ENCODE measurements at places on chromosomes 2 and 18. TPM values are rescaled to one million over a fixed set of nuclear protein-coding genes. Genes with fewer than 3 reads are reported as not detected.

SLC38A11 gene
- 0.38 TPM for total RNA-seq

- DNase-seq = no peak
Observed at GRCh38 chr2:108988076-108988795, 784 bp downstream of the EDAR start.

RAB27B gene
- 0.17 TPM for total RNA-seq

DNA sequence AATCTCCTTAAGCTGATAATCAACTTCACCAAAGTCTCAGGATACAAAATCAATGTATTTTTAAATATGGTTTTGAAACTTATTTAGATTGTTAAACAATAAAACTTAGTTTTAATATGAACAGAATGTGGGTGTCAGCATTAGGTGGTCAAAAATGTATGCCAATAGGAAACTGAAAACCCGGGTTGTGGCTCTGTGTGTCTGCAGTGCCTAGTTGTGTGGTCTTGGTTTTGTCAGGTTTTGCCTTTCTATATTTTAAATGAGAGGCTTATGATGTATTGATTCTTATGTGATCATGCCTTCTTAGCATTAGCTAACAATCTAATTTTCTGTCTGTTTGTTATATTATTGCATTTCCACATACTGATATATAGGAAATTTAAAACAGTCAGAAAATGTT lies 227.8 kb downstream of the ZNF407 start:
- no peak for DNase-seq

DNA sequence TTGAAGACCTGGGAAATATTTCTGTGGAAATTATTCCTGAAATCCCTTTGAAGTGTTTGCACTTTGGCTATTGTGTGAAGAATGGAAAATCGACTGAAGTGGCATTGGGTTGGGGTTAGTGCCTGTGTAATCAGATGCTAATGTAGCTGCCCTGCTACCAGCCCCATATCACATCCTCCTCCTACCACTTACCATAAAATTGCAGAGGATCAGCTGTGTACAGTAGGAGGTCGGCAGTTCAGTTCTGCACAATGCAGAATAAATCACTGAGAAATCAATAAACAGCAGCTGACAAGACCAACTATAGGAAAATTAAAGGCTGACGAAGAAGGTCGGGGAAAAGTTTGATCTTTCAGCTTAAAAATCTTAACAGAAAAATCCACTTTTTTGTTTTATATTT lies 440.9 kb downstream of the PTPRM start:
- DNase-seq = no peak

GRCh38 chr2:64298161-64298560 lies 153.9 kb upstream of the PELI1 start:
- DNase-seq = no peak

HOXD9 gene
- total RNA-seq = 0.54 TPM

GRCh38 chr2:229313591-229313990 lies 42.5 kb upstream of the PID1 start:
- DNase-seq = no peak

DNA sequence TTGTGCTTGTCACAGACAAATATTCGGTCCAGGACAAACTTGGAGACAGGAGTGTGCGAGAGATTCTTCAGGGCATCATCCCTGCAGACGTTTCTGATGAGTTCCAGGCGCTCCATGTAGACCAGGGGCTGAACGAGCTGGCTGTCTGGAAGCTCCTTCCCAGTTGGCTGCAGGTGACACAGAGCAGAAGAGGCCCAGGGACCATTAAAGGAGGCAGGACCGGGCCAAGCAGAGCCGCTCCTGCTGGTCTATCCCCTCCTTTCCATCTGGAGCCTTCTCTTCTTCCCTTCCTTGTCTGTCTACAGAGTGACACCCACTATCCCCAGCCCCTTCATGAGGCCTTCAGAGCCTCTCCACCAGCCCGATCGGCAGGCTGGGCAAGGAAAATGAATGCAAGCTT lies 19.5 kb downstream of the CHST10 start:
- DNase-seq = no peak

- DNase-seq = no peak
Observed at GRCh38 chr2:55842046-55842445, 81.5 kb downstream of the EFEMP1 start.

- DNase-seq = no peak
Observed at GRCh38 chr2:231335591-231335990, 59.9 kb upstream of the B3GNT7 start.

DNA sequence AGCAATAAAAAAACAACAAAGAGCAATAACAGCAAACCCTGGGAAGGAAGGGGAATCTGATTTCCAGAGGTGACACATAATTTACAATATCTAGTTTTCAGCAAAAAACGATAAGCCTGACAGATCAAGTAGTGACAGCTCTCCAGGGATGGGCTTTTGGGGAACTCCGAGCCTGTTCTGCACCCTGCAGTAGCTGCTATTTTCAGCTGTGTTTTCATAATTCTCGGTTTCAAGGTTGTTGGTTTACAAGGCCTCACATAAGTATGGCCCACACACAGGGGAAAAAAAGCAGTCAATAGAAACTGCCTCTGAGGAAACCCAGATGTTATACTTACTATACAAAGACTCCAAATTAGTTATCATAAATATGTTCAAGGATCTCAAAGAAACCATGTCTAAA lies 67.7 kb upstream of the CTLA4 start:
- no peak for DNase-seq

DNA sequence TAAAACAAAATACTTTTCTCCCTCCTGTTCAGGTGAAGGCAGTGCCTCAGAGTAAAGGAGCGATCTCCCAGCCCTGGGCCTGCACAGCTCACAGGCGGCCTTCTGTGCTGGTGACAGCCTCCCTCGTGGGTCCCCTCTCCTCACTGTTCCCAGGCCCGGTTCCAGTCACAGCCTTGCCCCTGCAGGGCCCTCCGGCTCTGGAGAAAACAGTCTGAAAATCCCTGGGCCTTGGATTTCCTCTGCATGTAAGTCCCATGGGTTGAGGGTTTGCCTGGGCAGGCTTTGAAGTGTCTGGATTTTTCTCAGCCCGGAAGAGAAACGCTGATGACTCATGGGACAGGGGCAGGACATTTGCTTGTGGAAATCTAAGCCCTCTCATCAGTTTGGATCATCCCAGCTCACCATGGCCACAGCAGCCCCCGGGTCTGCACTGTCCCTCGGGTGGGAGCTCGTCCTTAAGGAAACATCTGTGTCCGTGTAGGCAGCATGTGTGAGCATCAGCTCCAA lies 186.1 kb upstream of the RAB12 start:
- no peak for DNase-seq

DNA sequence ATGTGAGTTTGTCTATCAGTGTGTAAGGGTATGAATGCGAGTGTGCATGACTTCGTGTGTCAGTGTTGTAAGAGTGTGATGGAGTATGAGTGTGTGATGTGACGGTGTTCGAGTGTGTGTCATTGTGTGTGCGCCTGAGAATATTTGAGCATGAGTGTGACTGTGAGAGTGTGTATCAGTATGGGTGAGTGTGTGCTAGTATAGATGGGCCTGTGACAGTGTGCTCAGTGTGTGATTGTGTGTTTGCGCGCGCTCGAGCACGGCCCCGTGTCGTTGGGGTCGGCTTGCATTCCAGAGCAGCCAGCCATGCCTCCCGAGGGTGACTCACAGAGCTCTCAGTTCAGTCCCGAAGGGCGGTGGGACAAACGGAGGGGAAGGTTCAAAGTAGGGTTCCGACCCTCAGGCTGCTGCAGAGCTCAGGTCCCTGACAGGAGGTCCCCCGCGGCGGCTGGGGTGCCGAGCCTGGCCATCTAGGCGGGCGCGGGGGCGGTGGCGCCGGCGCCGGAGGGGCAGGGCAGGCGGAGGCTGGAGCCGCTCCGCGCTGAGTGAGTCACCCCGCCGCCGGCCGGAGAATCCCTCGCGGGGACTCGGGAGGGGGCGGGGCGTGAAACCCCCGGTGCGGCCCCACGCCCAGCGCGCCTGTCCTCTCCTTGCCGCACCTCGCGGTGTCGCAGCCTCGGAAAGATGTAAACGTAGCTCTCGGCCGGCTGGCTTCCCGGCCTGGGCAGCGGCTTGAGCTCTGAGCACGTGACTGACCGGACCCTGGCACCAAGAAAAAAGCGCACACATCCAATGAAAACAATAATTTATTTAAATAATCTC lies 3.8 kb downstream of the DLX2 start:
- DNase-seq = peak; percentile 68

DSC1 gene
- not detected for total RNA-seq

DNA sequence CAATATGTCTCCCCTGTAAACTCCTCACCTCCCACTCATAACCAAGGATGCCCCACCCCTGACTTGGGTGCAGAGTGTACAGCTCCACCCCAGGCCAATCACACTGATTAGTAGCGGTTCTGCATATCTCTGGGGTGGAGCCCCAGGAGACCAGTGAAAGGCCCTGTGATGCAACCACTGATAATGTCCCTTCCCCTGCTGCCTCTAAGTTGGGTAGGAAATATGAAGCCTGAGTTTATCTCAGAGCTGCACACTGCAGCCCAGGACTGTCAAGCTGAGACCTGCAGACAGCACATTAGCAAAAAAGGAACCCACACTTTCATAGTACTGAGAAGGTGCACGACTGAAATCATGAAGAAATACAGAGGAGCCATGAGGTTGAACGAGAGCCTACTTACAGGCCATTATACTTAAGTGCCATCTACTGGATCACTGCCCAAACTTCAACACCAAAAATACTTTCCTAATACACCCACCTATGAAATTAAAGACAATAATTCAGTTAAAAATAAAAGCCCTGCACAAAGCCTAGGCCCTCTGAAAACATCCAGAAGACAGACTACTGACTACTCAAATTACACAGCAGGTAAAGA lies 455.4 kb upstream of the LRRTM4 start:
- DNase-seq = no peak

DNA sequence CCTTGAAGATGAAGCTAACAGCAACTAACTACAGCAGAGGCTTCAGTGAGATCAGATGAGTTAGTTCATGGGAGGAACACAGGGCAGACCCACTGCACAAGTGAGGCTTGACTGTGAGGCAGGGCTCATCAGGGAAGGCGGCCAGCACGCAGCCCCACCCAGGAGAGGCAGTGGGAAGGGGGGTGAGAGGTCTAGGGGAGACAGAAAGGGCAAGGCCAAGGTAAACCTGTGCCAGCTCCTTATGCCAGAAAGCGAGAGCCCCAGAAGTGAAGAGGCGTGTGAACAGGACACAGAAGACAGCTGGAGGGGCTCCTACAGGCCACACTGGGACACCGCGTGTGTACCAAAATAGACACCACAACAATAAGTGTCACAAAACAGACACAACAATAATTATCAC lies 48.6 kb downstream of the ANO7 start:
- peak; percentile 43 for DNase-seq

DNA sequence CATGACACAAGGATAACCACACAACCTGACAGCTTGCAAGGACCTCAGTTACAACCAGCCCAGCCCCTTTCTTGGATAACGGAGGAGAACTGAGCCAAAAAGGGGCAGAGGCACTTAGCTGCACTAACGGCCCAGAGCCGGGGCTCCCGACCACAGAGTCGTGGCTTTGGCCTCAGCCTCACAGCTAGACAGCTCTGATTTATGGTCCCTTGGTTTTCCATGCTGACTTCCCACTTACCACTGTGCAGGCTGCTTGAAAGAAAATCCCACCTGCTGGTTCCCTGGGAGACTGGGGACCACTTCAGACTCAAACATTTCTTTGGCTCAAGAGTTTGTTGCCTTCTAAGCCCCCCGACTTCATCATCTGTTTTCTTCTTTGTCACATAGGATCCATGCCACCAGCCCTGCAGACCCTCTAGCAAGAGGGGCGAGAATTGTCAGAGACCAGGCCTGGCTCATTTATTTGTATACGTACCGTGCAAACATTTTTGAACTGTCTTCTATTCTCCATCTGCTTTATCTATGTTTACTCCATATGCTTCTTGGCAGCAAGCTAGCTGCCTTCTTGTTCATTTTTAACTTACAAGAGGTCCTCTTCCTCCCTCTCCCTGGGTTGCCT lies 352.6 kb upstream of the MYT1L start:
- DNase-seq = no peak

DNAJC5G gene
- total RNA-seq = not detected

DNA sequence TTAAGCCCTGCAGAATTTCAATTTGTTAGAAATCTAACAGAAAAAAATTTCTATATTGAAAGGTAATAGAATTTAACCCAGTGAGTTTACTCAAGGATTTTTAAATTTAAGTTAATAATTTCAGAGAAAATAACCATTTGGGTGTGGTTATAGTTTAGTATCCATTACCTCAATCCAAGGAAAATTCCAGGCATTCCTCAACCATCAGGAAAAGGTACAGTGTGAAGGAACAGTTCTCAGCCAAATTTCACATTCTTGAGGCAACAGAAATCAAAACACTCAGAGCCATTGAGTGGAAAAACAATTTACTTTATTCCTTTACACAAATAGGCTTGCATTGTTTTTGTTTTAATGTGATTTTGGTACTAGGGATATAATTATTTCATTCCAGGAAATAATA lies 45.6 kb downstream of the ONECUT2 start:
- no peak for DNase-seq

DNA sequence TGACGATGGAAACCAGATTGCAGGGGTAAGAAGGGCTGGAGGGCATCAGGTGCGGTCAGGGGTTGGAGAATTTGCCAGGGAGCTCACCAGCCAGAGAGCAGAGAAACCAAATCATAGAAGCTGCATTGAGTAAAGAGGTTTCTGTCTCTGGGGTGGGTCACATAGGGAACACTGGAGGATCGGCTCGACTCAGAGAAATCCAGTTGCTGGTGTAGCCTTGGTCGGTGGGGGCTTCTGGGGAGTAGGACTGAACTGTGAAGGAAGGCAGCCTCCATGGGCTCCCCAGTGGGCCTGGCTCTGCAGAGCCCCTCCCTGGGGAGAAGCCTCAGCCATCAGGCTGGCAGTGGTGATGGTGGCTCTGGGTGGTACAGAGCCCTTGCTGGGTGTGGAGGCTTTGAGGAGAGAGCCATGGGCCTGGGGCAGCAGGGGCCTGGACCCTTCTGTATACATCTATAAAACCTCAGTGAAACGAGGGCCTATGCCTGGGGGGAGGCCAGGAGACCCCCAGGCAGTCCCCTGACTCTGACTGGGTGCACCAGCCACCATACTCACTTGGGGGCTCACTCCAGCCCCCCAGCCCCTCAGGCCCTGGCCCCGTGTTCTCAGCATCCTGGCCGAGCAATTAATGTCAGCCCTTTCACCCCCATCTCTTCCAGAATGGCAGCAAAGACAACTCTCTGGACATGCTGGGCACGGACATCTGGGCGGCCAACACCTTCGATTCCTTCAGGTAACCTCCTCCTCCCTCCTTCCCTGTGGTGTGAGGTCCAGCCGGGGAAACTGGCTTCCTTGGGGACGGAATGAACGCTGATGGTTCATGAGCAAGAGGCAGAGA lies 124.5 kb downstream of the CTIF start:
- DNase-seq = no peak

CREG2 gene
- total RNA-seq = 0.13 TPM

UGT1A3 gene
- not detected for total RNA-seq

DNA sequence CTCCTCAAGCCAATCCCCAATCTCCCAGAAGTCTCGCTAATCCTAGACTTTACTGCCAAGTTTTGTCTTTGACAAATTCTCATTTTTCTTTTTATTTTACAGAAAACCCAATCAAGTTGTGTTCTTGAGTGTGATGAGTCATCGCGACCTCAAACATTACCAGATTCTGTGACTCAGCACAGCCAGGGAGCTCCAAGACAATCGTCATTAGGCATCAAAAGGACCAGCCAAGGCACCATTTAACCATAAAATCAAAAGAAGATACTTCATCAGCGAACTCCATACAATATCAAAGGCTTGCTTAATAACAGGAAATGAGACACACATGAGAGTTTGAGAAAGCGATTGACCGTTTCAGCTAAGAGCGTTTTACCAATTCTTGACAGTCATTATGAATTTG lies 146.2 kb upstream of the AGAP1 start:
- no peak for DNase-seq

MC4R gene
- total RNA-seq = not detected

C1QL2 gene
- total RNA-seq = not detected

- DNase-seq = no peak
Observed at GRCh38 chr2:189152483-189152882, 27.1 kb downstream of the COL5A2 start.

- DNase-seq = no peak
Observed at GRCh38 chr2:154591294-154591820, 107.1 kb upstream of the KCNJ3 start.
